ENCODE measurements at places on chromosomes 1 and 21. TPM values are rescaled to one million over a fixed set of nuclear protein-coding genes. Genes with fewer than 3 reads are reported as not detected.

SH2D1B gene
- not detected for total RNA-seq

MYOC gene
- total RNA-seq, result not detected

SPATA21 gene
- total RNA-seq, result not detected

KRTAP21-2 gene
- not detected for total RNA-seq

OR2L8 gene
- not detected for total RNA-seq

OR2L5 gene
- not detected for total RNA-seq

Data from progenitor cell of endocrine pancreas (in vitro differentiated cells).